HT1080 (cell line): ENCODE measurements at places on chromosomes 3 and 15.

DNA sequence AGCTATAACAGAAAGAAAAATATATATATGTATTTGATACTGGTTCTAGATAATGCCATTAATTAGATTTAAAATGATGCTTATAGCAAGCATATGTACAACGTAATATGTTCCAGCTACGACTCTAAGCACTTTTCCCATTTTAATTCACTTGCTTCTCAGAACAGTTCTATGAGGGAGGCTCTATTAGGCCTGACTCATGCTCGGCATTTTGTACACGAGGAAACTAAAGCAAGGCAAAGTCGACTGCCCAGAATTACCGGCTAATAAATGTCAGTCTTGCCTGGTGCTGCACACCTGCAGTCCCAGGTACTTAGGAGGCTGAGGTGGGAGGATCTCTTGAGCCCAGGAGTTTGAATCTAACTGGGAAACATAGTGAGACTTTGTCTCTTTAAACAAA is 106.0 kb downstream of the PTPRG start:
- no peak for DNase-seq

- DNase-seq = no peak
Measured at GRCh38 chr15:59223736-59224135, 17.1 kb downstream of the LDHAL6B start.

GRCh38 chr3:29926378-29926777 is 645.5 kb downstream of the RBMS3 start:
- DNase-seq = no peak

DNA sequence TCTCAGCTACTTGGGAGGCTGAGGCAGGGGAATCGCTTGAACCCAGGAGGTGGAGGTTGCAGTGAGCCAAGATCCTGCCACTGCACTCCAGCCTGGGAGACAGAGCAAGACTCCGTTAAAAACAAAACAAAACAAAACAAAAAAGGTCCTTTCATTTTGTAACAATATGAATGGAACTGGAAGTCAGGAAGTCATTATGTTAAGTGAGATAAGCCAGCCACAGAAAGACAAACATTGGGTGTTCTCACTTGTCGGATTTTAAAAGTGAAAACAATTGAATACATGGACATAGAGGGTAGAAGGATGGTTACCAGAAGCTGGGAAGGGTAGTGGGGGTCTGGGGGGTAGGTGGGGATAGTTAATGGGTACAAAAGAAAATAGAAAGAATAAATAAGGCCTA is 12.5 kb upstream of the B3GALNT1 start:
- DNase-seq = no peak

DNA sequence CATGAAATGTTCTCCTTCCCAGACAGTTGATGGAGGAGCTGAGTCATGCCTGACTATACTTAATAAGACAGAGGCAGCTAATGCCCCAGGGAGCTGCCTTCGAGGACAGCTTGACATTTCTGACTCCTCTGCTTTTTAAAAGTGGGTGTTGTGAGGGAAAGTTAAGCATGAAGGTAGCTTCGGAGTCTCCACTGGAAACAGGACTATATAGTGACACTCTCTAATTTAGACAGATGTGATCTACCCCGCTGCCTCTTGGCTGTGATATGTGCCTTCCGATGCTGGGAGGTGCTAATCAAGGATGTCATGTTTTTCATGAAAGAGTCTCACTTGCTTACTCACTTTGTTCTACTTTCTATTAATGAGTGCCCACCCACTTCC is 72.7 kb downstream of the IL1RAP start:
- DNase-seq = peak; percentile 69
